ENCODE measurements at places on chromosomes 12 and 14.

DNA sequence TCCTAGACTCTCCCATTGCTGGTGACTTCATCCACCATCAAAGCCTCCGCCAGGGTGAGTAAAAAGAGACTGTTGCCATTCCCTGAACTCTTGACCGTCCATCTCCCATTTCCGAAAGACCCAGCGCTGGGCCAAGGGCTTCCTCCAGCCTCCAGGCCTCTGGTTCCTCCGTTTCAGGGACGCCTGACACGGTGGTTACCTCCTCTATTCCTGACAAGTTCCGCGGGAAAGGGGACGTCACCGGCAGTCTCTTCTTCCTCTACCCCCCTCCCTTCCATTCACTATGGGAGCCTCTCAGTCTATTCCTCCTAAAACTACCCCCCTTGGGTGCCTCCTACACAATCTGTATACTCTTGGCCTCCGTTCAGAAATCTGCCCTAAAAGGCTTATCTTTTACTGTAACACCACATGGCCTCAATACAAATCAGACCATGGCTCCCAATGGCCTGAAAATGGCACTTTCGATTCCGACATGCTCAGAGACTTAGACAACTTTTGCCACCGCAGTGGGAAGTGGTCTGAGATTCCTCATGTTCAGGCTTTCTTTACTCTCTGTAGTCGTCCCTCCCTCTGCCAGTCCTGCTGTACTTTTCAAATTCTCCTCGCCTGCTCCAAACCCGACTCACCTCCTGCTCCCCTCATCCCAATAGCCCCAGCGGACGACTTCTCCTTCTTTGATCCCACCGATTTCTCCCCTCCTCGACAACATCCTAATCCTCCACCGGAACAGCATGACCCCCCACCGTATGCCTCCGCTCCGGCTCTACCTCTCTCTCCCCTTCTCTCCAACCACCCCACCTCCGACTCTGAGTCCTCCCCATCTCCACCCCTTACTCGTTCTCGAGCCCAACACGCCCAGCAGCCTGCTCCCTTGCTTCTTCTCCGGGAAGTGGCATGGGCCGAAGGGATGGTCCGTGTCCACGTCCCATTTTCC is 70.4 kb downstream of the MOK start:
- DNase-seq = no peak

DNA sequence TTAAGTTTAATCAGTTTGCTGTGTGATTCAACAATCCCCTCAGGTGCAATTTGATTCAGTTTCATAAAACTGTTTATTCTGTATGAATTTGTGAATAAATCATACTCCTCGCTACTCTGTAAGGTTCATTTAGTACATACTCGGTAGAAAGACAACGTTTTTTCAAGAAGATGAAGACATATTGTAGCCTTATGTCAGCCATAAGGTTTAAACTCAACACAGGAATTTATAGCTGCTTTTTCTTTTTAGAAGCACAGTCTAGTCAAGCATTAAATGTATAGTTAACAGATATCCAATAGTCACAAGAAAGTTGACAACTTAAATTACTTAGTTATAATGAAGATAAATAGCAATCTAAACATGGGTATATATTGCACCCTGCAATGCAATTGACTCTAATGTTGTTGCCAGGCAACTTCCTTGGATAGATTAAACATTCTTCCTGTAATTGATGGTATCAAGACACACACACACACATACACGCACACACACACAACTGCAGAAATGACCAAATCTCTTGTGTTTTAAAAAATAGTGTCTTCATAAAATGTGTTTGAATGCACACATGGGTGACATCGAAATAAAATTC is 151.5 kb upstream of the MGAT4C start:
- no peak for DNase-seq

GRCh38 chr14:44154446-44154845 is 352.6 kb downstream of the FSCB start:
- no peak for DNase-seq

DNA sequence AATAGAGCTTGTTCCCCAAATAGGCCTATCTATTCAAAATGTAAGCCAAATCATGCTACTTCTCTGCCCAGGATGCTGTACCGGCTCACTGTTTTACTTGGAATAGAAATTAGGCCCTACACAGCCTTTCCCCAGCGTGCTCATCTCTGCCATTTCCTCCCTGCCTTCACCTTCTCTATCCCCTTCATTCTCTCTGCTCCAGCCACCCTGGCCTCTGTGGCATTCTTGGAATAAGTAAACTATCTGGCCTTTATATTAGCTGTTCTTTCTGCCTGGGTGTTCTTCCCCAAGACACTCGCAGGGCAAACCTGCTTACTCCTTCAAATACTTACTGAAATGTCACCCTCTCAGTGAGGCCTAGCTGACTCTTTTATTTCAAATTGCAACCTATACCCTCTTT is 30.9 kb upstream of the DYRK2 start:
- DNase-seq = no peak

- peak; percentile 31 for DNase-seq
Observed at GRCh38 chr14:37588956-37589714, 5.9 kb downstream of the FOXA1 start.

GRCh38 chr12:102797528-102797927 is 119.5 kb downstream of the PAH start:
- DNase-seq = no peak

DNA sequence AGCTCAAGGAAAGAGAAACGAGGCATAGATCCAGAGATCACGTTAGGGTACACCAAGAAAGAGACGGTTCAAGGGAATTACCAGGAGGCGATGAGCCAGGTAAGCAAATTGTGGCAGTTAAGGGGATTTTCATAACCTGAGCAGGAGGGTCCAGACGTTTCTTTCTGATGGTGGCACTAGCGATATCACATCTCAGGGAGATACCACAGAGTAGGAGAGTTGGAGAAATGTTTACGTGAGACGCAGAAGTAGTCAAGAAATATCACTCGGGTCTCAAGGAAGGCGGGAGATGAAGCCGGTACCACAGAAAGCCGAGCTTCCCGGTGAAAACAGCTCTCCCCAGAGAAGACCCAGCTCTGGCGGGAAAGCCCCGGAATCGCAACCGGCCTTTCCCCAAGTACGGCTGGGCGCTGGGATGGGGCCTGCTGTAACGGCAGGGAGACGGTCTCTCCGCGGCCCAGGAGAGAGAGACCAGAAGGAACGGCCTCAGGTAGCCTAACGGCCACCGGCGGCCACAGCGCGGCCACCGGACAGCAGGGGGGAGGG is 485 bp downstream of the SENP1 start:
- DNase-seq = no peak

DNA sequence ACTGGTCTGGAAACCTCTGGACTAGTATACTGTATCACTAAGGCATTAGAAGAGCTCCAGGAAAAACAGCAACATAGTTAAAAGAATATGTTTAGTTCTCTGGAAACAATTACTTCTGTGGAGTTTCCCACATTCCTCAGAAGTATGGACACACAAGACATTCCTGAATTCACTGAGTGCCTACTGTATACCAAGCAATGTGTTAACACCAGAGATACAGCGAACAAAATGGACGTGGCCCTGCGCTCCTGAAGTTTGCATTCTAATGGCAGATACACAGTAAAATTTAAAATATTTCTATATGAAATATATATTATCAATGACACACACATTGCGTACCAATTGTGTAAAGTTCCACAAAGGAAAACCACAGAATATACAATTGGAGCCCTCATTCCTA is 1.1 kb downstream of the ANGEL1 start:
- no peak for DNase-seq

GRCh38 chr14:73758392-73759182 is 44.4 kb upstream of the PNMA1 start:
- peak; percentile 94 for DNase-seq

- DNase-seq = no peak
Observed at GRCh38 chr14:76257111-76257803, 105.5 kb downstream of the GPATCH2L start.

DNA sequence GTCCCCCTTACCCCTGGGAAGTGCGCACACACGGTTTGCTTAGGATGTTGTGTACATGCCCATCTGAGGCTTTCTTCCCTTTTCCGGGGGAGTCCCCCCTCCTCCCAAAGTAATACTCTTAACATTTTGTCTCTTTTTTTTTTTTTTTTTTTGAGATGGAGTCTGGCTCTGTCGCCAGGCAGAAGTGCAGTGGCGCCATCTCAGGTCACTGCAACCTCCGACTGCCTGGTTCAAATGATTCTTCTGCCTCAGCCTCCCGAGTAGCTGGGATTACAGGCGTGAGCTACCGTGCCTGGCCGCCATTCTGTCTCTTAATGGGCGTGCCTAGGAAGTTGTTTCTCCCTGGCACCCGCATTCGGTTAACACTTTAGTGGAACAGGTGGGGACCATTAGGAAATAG is 4.5 kb upstream of the GMFB start:
- DNase-seq = no peak

DNA sequence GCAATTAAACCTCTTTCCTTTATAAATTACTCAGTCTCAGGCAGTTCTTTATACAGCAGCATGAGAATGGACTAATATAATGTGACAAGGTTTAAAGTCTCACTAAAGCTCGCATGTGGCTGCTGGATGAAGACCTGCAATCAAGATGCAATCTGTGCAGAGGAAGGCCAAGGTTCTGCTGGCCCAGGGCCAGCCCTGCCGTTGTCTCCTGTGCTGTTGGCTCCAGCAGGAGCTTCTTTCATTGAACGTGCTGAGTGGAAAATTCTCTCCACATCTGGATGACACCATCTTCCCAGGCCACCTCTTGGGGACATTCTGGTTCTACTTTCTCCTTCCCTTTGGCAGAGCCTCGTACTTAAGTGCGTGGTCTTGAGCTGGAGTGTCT is 742.2 kb downstream of the VRK1 start:
- DNase-seq = no peak
